GM23338 (cell line): ENCODE measurements at places on chromosomes 2 and 18. TPM values are rescaled to one million over a fixed set of nuclear protein-coding genes. Genes with fewer than 3 reads are reported as not detected.

The NEU2 gene
- not detected in 2 replicates for total RNA-seq

The HOXD3 gene
- total RNA-seq: not detected in 2 replicates

The DCTN1 gene
- 131 and 145 TPM in 2 replicates for total RNA-seq

The ALLC gene
- total RNA-seq: not detected in 2 replicates

The CCDC85A gene
- 0.24 and 0.47 TPM in 2 replicates for total RNA-seq

The TMEM87B gene
- total RNA-seq: 15.4 and 25.0 TPM in 2 replicates

The BBS5 gene
- 0.10 and 0.35 TPM in 2 replicates for total RNA-seq

The MROH2A gene
- total RNA-seq: not detected in 2 replicates

The RAMP1 gene
- 2.7 and 3.3 TPM in 2 replicates for total RNA-seq

The LAMA3 gene
- total RNA-seq: 2.6 and 4.9 TPM in 2 replicates

The LONRF2 gene
- 0.24 and 0.35 TPM in 2 replicates for total RNA-seq

GRCh38 chr2:16002575-16002974 is 62.2 kb downstream of the MYCN start:
- DNase-seq: no peak

DNA sequence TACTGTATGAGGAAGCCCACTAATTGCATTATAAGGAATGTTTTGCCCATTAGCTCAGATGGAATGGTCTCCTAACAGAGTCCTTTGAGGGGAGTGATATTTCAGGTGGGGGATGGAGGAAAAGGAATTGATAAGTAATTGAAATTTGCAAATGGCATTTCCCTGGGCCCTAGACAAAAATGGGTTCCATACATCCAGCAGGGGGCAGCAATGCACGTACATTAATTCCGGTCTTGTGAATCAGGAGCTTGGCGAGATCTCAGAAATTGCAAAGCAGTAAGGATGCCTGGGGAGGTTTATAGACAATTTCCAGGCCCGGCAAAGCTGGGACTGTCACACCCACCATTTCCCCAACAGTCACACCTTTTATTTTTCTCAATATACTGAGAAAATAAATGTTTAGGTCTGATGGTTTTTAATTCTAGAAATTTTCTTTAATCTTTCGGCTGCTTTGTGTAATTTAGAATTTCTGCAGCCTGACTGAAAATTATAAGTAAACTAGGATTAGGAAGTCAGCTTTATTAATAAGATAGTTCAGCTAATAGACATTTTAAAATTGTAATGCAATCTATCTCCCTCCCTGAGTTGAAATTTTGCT is 122.8 kb downstream of the LYPD1 start:
- peak; percentile 87 for DNase-seq

GRCh38 chr2:44708661-44709000 is 232.9 kb upstream of the SIX3 start:
- no peak for DNase-seq

GRCh38 chr18:9779630-9780029 is 71.5 kb downstream of the RAB31 start:
- DNase-seq: no peak

DNA sequence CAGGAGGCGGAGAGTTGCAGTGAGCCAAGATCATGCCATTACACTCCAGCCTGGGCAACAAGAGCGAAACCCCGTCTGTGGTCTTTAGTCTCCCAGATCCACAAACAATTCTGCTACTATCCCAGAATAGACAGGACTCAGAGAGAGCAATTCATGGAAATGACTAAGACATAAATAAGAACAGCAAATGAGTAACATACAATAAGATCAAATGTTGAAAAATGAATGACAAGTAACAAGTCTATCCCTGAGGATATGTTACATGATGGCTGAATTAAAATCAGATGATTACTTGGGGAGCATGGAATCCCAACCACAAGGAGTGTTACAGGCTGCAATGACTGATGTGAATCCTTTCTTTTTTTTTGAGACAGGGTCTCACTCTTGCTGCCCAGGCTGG is 10.3 kb downstream of the ARL5A start:
- no peak for DNase-seq

DNA sequence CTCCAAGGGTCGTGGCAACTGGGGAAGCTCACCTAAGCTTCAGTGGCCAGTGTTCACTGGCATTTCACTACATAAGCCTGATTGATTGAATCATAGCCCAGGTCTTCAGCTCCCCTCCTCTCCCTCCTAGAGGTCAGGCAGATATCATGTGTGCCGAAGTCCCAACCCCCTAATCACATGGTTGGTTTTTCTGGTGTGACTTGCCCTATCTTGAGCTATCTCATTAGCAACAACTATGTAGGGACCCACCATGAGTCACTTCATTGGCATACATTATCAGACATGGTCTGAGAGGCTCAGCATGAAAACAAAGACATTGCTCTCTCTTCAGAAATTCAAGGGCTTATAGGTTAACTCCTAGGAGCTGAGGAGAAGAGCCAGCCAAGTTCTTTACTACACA is 76.8 kb downstream of the LYPD1 start:
- DNase-seq: no peak

DNA sequence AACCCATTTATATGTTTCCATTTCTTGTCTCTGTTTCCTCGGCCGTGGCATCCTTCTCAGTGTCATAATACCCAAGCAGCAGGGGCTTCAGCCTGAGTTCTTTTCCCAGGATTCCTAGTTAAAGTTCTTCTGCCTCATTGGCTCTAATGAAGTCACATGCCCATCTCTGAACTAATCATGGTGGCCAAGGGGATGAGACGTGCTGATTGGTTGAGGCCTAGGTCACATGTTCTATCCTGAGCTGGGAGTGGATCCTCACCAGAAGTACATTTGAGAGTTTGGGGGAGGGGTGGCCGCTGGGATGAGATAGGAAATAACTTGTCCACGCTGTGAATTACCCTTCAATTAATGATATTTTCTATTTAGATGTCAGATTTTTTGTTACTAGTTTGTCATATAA is 3.8 kb upstream of the UGT1A5 start:
- peak; percentile 17 for DNase-seq

DNA sequence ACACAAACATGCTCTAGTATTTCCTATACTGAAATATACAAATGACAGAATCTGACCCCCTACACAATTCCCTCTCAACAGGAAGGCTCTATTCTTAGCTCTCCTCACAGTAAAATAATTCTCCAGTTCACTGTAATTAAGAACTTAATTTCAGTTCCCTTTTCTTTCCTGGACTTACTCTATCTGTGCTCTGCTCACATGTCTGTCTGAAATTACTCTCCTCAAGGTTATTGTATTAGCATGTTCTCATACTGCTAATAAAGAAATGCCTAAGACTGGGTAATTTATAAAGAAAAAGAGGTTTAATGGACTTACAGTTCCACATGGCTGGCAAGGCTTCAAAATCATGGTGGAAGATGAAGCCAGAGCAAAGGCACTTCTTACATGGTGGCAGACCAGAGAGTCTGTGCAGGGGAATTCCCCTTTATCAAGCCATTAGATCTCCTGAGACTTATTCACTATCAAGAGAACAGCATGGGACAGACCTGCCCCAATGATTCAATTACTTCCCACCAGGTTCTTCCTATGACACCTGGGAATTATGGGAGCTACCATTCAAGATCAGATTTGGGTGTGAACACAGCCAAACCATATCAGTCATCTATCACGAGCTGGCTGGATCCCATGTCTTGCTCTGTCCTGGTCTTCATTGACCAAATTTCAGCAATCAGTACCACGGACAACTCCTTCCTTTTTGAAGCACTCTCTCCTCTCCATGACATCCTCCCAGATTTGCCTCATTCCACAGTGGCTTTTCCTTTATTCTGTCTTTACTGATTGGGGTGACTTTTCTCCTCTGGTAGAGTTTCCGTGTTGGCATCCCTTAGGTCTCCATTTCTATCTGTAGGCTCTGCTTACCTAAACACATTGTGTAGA is 110.9 kb downstream of the GALR1 start:
- peak; percentile 51 for DNase-seq

- no peak for DNase-seq
Observed at GRCh38 chr2:181536730-181537129, 79.5 kb downstream of the ITGA4 start.

GRCh38 chr2:207630491-207630890 is 5.3 kb upstream of the METTL21A start:
- DNase-seq: no peak

GRCh38 chr2:173983391-173983871 is 18.3 kb upstream of the SP3 start:
- no peak for DNase-seq

DNA sequence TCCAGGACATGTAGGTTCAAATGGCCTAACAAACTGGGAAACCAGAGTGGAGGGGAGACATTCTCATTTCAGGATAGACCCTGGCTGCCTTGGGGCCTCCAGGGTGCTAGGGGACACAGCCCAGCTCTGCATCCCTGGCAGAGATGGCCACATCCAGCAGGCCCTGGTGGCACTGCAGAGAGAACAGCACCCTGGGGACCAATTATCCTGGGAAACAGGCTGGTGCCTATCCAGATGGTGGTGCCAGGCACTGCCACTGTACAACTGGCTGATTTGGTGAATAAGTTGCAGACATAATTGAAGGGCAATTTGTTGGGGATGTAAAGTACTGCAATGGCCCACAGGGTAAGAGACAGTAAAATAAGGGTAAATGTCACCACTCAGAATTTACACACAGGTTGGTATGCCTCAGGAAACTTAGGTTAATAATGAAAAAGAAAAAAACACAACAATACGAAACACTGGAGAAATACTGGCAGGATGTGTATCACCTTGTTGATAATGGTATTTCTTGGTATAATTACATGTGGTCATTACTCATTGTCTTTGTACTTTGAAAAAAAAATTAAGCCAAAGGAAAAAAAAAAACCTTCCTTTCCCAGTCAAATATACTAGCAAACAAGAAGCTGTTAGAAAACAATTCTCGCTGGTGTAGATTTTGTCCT is 12.8 kb upstream of the SFTPB start:
- DNase-seq: no peak

GRCh38 chr2:65737452-65738011 is 305.1 kb upstream of the SPRED2 start:
- no peak for DNase-seq

DNA sequence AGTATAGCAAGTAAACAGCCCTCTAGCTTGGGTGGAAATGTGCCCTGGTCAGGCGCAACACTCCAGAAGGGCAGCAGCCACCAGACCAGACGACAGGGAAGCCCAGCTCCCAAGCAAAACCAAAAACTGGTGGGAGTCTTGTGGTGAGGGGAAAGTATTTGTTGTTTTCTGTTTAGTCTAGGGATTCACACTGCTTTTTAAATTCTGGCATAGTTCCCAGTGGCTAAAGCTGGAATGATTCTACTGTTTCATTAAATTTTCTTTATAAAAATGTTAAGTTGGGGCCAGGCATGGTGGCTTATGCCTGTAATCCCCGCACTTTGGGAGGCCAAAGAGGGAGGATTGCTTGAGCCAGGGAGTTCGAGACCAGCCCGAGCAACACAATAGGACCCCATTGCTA is 38.5 kb downstream of the MERTK start:
- no peak for DNase-seq

DNA sequence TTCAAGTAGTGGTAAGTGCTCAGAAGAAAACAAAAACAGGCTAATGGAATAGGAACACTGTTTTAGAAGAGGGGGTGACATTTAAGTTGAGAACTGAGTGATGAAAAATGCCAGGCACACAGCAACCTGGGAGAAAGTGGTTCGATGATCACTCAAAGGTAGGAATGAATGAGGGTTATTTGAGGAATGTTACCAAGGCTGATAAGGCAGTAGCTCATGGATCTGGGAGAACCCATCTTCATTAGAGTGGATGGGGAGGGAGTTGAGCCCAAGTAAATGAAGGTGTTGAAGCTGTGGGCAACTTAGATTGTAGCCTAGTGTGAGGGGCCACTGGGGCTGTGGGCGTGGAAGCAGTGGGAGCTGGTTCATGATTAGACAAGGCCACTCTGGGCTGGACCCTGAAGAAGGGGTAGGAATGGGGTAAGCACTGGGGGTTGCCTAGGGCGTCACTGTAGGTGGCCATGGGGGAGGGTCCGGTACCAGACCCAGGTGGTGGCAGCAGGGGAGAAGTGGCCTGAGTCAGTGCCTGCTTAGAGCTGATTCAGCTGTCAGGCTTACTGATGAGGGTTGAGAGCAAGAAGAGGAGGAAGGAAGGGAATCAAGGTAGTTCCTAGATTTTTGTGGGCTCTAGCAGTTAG is 22.5 kb upstream of the LYPD6B start:
- DNase-seq: no peak

DNA sequence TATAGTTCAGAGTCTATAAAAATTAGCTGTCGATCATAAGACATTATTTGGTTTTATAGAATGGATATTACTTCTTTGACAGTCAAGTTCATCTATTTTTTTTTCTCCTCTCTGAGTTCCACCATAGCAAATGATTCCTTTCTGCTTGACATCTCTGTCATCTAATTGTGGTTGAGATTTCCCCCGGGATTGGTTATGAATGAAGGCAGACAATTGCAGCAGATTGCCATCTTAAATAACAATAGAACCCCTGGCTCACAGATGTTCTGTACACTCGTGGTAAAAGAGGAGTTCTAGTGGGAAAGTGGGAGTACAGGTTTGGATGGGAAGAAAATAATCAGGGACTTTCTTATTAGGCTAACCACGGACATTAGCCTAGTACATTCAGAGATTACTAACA is 292.1 kb upstream of the NRXN1 start:
- no peak for DNase-seq
